ENCODE measurements at places on chromosomes 4 and X. TPM values are rescaled to one million over a fixed set of nuclear protein-coding genes. Genes with fewer than 3 reads are reported as not detected.

GRCh38 chr4:45484740-45485139 lies 639.1 kb downstream of the GABRG1 start:
- no peaks in the 10 kb centered on the region for H3K27me3 ChIP-seq
- H3K4me1 ChIP-seq, result no peaks in the 10 kb centered on the region
- H3K4me3 ChIP-seq, result no peak overlapping the region

DNA sequence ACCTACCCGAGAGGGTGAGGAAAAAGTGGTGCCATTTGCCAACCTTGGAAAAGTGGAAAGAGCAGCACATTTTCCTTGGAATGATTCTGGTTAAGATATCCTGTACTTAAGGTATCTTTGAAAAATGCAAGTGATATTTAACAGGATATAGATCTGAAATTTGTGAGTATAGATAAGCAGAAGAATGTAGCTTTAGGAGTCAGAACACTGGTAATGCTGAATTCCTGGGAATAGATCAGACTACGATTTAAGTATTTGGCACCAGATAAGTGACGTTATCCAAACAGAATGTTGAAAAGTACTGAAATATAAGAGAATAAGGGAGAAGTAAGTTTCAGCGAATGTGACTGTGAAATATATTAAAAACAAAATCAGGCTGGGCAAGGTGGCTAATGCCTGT lies 210.1 kb downstream of the PCDH7 start:
- no peak for DNase-seq
- H3K27me3 ChIP-seq, result no peaks in the 10 kb centered on the region
- H3K27ac ChIP-seq, result peak overlapping the region; percentile 40
- no peaks in the 10 kb centered on the region for H3K36me3 ChIP-seq
- no peaks in the 10 kb centered on the region for H3K4me1 ChIP-seq

DNA sequence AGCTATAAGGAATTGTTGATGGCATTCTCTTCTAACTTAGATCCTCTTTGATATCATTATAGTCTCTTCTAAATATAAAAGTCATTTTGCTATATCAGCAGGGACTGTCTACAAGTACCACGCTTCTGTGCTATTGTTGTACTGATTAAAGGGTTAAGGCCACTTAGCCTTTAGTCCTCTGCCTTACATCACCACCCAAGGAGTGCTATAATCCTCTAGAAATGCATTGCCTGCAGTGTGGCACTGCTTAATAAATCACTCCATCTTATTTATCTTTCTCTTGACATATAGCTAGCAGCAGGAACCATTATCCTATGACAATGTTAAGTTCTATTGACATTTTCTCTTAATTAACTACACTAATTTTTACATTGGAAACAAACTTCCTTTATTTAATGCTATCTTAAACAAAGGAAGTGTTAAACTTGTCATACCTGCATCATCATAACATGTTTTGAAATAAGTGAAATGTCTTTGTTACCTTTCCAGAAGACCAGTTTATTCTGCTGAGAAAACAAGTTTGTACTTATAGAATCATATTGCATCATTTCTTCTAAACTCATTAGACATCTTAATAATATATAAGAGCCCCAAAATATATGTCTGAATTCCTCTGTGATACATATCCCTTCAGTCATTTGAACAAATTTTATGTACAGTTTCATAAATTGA lies 360.9 kb upstream of the ATOH1 start:
- H3K36me3 ChIP-seq, result no peaks in the 10 kb centered on the region
- no peak overlapping the region for H3K27ac ChIP-seq
- DNase-seq, result no peak
- no peak overlapping the region for H3K4me3 ChIP-seq
- H3K27me3 ChIP-seq, result no peaks in the 10 kb centered on the region

KIAA1210 gene
- total RNA-seq, result not detected

PDLIM5 gene
- total RNA-seq, result 374 TPM

Measured in aorta (tissue), 5 donors.